ENCODE measurements at places on chromosomes 5 and 9.

DNA sequence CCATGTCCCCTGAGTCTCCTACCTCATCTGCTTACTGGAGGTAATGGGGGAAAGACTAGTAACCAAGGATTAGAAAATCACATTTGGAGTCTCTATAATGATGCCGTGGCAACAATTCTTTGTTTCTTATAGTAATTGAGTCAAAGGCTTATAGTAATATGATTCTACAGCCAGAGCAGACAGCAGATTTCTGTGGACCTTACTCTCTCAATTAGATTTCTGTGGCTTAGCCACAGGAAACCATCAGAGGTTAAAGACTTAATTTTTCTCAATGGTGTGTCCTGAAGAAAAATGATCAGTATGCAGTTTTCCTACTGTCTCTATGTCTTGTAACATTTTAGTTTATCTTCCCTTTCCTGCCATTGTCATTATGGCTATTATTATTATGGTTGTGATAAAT is 59.3 kb upstream of the CD180 start:
- no peak for DNase-seq

DNA sequence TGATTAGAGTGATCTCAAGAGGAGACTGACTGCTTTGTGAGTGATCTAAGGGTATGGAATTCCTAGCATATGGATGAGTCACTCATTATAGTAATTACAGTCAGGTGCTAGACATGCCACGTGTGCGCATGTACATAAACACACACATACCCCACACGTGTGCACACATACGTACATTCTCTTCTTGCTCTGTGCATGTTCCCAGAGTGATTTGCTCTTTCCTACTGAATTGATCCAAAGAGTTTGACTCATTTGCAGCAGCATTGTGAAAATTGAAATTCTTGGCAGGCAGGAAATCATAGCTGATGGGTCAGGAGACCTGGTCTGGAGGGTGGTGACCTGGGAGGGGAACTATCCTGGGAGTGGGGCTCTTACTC is 63.8 kb downstream of the ANGPTL2 start:
- no peak for DNase-seq

DNA sequence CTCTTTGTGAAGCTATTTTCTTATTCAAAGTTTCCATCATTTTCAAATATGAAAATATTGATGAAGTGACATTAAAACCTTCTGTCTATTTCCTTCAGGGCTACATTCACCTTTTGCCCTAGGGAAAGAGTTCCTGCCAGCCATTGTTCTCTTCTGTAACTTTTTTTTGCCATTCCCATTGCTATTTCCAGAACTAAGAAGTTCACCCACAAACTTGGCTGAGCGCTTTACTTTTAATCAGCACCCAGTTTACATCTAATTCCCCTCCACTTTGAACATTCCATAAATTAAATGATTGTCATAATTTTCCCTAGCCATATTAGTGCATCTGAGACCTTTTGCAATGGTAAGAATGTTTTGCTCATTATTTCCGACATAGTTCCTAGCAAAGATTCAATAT is 4.4 kb downstream of the IL33 start:
- no peak for DNase-seq

DNA sequence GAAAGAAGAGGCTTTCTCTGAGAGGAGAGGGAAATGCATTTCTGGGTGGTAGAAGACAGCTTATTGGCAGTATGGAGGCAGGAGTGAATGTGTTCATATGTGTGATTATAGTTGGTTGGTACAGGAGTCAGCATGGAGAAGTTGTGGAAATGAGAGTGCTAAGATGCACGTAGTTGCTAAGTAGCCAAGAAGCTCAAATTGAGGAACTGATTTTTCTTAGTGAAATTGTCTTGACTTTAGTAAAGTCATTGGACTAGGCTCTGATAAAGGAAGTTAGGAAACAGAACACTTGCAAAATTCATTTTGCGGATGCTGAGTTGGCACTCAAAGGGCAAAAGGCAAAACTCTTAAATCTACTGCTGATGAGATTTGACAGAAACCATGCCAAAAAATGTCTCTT is 158.9 kb upstream of the VCAN start:
- DNase-seq, result no peak

DNA sequence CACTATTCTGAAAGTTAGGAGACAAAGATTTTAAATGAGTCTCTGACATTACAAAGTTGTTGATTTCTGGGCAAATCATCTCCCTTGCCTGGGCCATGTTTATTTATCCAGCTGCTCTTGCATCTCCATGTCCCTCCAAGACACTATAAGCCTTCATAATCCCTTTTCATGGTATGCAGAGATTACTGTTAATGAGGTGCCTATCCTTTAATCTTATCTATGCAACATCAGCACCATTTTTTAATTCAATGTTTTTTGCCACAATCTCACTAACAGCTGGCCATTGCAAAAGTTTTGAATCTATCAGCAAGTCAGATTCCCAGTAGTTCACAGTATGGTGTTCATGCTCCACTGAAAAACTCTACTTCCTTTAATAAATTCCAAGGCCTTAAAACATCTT is 108.5 kb upstream of the PTPRD start:
- DNase-seq, result no peak

DNA sequence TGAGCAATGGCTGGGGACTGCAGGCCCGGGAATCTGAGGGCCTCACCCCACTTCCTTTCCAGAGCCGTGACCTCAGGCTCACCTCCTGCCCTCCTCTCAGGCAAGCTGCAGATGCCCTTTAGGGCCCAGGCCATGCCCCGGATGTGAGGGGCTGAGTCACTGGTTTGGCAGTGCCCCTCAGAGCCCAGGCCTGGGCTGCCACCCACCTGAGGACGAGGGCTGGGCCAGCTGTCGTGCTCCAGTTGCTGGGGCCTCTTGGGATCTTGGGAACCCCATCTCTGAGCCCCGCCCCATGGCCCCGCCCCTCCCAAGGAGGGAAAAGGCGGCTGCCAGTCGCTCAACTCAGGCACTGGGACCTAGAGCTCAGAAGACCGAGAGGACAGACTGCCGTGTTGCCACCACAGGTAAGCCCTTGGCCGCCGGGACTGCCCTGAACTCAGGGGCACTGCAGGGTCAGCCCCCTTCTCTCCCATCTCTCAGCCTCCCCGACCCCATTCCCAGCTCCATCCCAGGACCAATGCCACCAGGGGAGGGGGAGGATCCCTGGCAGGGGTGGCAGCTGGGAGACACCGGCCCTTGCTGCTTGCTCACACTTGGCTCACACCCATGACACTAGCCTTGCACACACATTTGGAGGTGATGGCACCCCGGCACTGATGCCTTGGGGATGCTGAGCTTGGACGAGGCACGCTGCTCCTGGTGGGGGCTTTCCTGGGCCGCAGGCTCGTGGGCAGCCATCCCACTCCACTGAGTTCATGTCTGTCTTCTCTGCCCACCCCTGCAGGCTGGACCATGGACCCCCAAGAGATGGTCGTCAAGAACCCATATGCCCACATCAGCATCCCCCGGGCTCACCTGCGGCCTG is at the start of gene CYSRT1:
CYSRT1 (plus strand) TSS at position 345 of the 865 bp plus-strand sequence; CDS start at position 793, 448 bp downstream.
- no peak for DNase-seq

GRCh38 chr5:83118471-83118870 is 41.1 kb downstream of the XRCC4 start:
- DNase-seq, result no peak

DNA sequence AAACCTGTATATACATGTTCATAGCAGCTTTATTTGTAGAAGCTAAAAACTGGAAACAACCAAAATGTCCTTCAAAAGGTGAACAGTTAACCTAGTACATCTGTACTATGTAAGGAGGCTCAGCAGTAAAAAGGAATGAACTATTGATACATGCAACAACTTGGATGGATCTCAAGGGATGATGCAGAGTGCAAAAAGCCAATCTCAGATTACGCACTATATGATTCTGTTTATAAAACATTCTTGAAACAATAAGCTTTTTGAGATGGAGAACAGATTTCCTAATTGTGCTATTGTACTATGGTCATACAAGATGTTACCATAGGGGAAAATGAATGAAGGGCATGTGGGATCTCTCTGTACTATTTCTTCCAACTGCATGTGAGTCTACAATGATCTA is 88.9 kb downstream of the PAM start:
- DNase-seq, result no peak

DNA sequence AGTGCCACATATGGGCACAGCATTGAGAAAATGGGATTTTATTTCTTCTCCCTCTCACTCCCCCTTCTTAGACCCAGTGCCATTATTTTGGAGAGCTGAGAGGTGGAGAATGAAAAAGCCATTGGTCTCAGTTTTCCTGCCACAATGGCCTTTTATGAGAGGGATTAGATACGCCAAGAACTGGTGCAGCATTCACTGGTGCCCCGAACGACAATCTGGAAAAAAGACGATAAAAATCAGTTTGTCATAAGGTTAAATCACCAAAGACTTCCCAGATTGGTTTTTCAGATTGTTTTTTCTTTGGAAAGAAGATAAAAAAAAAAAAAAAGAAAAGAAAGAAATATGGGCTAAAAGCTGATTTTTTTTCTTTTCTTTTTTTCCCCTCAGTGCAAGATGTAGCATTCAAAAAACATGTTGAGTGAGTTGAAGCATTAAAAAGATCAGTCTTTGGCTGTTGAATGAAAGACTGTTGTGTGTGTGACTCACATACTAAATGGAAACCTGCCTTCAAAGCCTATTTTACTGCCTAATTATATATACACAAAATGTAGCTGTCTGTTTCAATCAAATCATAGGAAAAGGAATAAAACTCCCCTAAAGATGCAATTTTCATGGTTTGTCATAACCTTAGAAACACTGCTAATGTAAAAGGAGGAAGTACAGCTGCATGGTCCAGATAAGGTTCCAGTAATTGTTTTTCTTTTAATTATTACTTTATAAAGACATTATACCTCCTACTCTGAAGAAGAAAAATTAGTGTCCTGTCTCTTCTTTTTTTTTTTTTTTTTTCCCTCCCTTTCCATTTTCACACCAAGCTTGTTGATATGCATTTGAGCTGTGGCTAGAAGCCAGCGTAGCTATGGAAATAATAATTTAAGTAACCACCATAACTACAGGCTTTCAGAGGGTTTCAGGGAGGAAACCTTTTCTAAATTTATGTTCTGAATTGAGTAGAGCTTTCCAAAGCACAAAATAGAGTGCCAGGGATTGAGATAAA is 27.2 kb upstream of the ZNF608 start:
- no peak for DNase-seq

DNA sequence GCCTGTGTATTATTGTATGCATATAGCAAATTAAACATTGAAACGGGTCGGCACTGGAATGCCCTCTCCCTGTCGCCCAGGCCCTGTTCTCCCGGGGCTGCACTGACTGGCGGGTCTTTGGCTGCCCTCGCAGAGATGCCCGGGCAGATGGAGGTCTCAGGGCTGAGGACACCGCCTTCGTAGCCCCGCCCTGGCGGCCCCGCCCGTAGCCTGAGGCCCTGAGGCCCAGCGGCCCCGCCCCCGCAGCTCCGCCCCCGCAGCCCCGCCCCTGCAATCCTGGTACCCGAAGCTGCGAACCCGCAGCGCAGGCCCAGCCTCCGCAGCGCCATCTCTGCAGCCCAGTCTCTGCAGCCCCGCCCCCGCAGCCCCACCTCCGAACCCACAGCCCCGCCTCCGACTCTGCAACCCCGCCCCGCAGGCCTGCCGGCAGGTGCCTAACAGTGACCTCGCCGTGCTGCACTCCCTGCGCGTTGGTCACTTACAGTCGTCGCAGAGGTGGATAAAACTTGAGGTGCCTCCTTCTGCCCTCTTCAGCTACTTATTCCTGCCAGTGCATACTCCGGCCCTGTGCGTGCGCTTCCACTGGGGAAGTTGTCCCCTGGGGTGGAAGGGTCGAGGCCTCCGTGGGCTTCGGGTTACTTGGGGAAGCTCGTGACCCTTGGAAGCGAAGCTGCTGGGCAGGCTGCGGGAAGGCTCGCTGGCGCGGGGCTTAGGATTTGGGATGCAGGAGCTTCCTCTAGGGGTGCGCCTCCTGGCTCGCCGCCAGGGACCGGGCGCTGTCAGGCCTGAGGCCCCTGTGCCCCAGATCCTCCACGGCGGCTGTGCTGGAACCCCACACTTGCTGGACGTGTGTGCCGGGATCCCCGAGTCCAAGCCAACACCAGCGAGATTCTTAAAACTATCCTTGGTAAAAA is 72.3 kb downstream of the ICE1 start:
- DNase-seq, result peak; percentile 69

DNA sequence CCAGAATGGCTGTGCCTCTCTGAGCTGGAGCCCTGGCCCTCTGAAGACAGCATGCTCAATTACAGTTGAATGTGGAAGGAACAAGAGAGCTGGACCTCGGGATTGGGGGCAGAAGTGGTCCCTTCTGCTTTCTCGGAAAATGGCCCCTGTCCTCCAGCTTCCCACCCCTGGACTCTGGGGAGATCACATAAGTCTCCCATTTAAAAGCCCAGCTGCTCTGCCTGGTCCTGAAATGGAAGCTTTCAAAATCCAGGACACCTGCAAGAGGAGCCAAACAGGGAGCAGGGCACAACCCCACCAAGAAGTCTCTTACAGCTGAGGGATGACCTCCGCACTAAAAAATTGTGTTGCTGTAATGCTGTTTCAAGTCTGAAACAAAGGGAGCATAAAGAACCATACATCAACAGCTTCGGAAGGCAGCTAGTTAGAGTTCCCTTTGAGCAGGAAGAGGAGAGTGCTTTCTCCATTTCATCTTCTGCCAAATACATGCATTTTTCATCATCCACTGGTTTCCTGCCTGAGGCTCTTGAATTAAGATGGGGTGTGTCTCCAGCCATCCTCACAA is 48.2 kb downstream of the TGFBI start:
- no peak for DNase-seq

DNA sequence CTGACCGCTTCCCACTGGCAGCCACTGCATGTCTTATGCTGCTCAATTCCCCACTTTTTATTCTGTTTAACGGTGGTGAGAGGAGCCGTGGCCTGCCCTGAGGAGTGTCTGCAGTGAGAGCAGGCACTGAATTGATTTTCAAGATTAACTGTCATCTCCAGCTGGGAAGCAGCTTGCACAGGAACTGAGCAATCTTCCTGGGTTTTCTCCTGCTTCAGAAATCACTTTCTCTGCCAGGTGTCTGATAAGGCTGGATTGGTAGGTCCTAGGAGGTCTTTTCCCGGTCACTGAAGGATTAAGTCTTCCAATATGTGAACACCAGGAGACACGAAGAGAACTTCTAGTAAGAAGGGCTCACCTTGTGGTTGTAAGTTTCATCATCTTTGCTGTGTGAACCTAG is 181.1 kb upstream of the RAD23B start:
- no peak for DNase-seq

DNA sequence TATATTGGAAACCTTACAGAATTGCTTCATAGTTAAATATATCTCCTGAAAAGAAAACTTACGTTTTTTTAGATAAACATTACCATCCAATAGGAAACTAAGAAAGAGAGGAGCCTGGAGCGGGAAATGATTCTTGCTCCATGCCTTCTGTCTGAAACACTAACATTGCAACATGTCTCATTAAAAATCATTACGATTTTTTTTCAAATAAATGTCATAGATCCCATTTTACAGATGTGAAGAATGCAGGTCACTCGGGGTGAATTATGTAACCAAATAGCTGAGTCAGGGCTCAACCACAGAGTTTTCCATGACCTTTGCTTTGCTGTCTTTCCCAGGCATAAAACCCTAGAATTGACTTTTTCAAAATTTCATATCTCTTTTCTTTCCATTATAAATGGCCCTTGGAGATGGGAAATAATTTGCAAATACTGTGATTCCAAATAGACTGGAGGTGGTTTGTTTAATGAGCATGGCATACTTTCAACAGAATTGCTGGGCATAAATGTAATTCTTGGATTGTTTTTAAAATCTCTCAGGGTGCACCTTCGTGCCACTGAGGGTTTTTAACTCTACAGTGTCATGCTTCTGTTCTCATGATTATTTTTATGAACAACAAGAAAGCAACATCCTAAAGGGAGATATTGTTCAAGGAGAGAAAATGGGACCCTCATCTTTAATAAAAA is 302.8 kb downstream of the EBF1 start:
- DNase-seq, result no peak
